ENCODE measurements at places on chromosomes 13 and 19.

DNA sequence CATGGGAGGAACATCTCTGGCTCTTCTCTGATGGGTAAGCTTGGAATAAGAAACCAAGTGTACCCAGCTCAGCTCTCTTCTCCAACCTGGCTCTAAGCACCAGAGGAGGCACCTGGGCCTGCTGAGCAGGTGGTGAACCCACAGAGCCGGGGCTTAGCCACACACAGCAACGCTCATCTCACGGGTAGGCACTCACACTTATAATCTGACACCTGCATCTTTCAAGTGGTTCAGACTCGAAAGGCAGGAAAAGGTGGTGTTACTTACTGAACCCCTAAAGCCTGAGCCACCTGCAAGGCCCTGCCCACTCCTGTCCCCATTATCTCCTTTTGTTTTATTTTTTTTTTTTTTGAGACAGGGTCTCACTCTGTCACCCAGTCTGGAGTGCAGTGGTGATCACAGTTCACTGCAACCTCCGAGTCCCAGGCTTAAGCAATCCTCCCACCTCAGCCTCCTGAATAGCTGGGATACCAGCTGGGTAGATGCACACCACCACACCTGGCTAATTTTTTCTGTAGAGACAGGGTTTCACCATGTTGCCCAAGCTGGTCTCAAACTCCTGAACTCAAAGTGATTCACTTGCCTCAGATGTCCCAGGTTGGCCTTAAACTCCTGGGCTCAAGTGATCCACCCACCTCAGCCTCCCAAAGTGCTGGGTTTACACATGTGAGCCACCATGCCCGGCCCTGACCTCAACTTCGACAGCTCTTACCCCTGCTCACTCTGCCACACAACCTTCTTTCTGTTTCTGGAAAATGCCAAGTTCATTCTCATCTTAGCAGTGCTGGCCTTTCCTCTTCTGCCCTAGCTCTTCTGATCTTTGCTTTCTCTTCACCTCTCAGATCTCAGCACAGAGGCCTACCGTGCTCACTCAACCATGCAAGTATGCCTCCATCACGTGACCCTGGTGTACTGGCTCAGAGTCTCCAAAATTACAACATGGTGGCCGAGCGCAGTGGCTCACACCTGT lies 9.7 kb downstream of the FBXL12 start:
- DNase-seq, result no peak

- DNase-seq, result no peak
Observed at GRCh38 chr19:20444202-20444885, 121.2 kb downstream of the ZNF737 start.

GRCh38 chr19:18776736-18777135 lies 14.4 kb downstream of the COMP start:
- peak; percentile 87 for DNase-seq

DNA sequence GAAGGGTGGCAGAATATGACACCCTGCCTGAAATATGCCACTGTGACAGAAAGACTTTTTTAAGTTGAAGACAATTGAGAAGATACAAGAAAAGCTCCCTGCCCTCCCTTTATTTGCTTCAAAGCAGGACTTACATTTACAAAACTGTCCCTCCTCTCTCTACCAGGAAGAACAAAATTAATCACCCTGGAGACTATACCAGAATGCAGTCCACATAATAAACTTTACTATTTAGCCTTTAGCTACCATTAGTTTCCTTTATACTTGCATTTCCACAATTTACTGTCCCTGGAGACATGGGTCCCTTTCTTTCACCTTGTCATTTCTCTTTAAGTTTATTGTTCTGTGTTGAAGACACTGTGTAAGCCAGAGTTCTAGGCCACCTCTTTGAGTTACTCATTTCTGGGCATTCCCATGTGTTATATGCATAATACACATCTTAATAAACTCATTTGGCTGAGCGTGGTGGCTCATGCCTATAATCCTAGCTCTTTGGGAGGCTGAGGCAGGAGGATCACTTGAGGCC lies 238.8 kb downstream of the RFC3 start:
- DNase-seq, result no peak

DNA sequence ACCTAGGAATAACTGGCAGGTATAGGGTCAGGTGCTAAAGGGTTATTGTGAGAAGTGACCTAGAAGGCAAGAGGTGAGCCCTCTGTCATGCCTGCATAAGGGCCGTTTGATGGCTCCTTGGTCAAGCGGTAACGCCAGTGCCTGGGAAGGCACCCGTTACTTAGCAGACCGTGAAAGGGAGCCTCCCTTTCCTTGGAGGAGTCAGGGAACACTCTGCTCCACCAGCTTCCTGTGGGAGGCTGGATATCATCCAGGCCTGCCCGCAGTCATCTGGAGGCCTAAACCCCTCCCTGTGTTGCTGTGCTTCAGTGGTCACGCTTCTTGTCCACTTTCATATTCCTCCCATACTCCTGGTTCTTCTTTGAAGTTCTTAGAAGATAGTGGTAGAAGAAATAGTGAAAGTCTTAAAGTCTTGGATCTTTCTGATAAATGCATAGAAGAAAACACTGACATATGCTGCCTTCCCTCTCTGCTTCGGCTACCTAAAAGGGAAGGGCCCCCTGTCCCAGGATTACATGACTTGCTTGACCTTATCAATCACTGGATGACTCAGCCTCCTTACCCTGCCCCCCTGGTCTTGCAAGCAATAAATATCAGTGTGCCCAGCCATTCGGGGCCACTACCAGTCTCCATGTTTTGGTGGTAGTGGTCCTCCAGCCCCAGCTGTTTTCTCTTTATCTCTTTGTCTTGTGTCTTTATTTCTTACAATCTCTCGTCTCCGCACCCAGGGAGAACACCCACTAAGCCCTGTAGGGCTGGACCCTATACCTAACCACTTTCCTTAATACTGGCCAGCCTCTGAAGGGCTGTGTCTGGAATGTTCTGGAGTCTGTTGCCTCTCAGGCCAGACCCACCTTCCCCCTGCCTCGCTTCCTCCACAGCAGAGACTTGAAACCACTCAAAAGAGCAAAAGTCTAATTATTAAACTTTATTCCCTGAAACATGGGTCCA lies 16.1 kb upstream of the ABCC4 start:
- DNase-seq, result no peak

- no peak for DNase-seq
Observed at GRCh38 chr13:106156468-106156867, 379.0 kb downstream of the EFNB2 start.

GRCh38 chr13:25200783-25201182 lies 28.7 kb upstream of the AMER2 start:
- DNase-seq, result no peak

DNA sequence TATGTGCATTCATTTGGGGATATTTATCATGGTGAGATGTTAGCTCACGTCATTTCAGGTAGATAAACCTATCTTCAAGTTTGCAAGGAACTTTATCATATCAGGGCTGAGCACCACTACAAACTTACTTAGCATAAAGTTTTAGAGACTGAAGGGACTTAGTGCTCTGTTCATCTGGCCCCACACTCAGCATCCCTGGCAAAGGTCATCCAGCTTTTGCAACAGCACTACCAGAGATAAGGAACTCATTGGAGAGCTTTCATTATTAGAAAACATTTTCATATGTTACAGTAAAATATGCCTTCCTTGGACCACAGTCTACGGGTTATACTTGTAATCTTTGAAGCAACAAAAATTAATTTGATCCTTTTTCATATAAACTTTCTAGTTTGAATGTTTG lies 263.4 kb downstream of the POU4F1 start:
- no peak for DNase-seq
